ENCODE measurements at places on chromosomes 1 and 21.

DNA sequence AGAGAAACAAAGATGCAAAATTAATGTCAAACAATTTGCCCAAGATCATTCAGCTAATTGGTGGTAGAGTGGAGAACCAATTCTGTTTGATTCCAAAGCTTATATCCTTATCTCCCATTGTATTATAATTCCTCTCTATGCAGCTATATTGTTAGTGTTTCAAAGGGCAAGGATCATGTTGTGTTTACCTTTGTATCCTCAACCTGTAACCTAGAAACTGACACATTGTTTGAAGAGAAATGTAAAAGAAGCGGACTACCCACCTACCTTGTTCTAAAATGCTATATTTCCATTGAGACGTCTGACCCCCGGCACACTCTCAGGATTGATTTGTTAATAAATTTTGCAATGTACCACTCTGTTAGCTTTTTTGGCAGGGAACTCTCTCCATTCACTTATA lies 9.3 kb downstream of the RAVER2 start:
- no peak for DNase-seq

DNA sequence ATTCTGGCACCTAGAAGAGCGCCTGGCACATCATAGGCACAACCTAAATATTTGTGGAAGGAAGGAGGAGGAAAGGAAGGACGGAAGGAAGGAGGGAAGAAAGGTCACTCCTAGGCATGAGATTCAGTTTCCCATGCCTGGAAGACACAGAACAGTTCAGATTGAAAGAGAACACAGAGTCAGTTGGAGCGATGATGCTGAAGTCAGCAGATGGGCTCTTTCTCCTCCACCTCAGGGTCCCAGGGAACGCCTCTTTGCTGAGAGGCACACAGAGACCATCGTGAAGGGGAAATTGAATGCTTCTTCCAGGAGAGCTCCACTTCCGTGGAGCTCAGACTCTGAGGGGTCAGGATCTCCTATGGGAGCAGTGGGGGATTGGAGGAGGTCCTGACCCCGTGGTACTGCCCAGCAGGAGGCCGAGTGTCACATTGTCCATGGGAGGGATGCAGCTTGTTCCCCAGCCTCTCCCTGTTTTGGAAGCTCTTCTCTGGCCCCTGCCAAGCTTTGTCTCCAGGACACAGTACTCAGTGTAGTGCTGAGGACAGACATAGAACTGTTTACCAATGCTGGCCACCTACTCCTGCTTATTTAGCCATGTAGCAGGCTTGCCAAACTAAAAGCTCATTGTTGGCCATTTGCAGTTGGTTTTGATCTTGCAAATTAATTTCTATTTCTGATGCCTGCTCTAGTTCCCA lies 2.4 kb downstream of the MYBPHL start:
- no peak for DNase-seq

DNA sequence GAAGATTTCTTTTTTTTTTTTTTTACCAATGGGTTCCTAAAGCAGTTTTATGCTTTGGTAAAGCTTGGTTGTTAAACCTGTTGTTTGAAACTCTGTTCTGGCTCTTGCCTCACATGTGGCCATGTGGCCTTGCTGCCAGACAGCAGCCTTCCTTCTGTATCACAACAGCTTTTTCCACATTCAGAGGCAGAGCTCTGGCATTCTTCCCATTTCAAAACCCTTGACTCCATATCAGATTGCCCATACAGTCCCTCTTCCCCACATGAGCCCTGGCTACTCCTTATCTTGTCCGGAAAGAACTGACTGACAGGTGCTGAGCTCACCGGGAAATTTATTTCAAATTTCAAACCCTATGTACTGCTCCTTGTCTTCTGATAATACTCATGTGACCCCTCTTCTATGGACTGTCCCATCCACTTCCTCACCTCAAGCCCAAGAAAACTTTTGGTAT lies 38.5 kb upstream of the LAX1 start:
- DNase-seq: no peak

- DNase-seq: no peak
Observed at GRCh38 chr1:163562355-163562754, 240.6 kb downstream of the NUF2 start.

DNA sequence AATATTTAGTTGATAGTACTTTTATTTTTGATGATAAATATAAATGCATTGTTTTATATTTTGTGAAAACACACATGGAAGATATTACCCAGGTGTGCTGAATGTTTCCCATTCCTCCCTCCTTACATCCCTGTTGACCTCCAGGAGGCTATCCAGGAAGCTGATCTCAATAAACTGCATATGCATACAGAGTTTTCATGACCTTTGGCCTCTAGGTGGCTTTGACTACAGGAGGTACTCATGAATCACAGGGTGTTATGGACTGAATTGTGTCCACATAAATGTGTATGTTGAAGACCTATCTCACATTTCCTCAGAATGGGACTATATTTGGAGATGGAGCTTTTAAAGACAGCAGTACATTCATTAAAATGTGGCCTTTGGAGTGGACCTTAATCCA lies 914.9 kb upstream of the NCAM2 start:
- DNase-seq: no peak

DNA sequence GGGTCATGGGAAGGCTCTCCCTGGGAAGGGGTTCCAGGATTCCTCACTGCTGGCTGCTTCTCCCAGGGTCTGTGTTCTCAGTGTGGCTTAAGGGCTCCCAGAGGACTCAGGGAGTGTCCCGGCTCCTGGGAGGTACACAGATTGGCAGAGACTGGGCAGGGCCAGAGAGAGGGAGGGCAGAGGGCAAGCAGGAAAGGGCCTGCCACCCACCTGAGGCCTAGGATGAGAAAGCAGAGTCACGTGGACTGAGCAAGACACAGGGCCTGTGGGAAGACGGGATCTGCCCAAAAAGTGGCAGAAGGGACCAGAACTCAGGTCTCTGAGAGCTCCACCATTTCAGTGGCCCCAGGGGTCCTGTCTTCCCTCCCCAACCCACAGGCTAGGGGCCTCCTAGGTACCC lies 871 bp downstream of the SLFNL1 start:
- no peak for DNase-seq

- DNase-seq: no peak
Observed at GRCh38 chr1:158521666-158522058, 32.5 kb downstream of the OR6Y1 start.

- no peak for DNase-seq
Observed at GRCh38 chr1:119373465-119373864, 4.9 kb downstream of the HAO2 start.

All from stimulated activated CD4-positive, alpha-beta T cell treated with anti-CD3 and anti-CD28 coated beads, Interleukin-12 subunit alpha, Interleukin-12 subunit beta, amount 100 ng/mL, for 48 hours (primary cell).